GM12878 (cell line): ENCODE measurements at places on chromosomes 2 and 18. TPM values are rescaled to one million over a fixed set of nuclear protein-coding genes. Genes with fewer than 3 reads are reported as not detected.

GRCh38 chr18:12295389-12296086, 12.5 kb upstream of the TUBB6 start:
- DNase-seq, result no peak

Gene UGT1A5
- polyA plus RNA-seq, result not detected in 2 replicates

Gene TLX2
- polyA plus RNA-seq, result 3.2 and 3.6 TPM in 2 replicates

Gene ITGB6
- not detected in 2 replicates for polyA plus RNA-seq

DNA sequence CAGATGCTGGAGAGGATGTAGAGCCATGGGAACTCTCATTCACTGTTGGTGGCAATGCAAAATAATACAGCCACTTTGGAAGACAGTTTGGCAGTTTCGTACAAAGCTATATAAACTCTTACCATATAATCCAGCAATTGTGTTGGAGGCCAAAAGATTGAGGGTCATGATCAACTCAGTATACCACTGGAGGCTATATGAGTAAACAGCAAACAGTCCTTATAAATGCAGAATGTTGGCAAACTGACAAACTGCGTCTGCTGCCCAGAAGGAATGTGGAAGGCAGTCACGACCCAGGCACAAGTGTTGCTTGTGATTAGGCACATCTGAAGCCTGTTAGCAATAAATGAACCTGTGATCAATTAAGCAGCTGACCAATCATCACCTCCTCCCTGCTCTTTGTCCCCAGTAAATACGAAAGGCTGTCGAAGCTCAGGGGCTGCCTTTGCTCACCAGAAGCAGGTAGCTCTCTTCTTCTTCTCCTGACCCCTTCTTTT, 98.1 kb upstream of the SPOPL start:
- DNase-seq, result no peak

Gene MC4R
- not detected in 2 replicates for polyA plus RNA-seq

DNA sequence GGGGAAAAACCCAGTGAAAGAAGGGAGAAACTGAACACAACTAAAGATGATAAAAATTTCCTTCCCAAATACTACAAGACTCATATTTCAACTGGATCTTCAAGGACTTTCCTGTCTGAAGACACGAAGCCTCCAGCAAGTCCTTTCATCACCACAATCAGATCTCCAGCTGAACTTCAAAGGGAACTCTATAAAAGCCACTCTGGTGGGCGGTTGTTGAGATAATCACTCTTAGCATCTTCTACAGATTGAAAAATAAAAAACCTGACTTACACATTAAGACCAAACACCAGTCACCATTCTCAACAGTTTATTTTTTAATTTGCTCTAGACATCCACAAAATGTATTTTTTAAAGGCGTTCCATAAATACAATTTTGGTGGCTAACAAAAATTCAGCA, 4.4 kb downstream of the REV1 start:
- DNase-seq, result no peak

DNA sequence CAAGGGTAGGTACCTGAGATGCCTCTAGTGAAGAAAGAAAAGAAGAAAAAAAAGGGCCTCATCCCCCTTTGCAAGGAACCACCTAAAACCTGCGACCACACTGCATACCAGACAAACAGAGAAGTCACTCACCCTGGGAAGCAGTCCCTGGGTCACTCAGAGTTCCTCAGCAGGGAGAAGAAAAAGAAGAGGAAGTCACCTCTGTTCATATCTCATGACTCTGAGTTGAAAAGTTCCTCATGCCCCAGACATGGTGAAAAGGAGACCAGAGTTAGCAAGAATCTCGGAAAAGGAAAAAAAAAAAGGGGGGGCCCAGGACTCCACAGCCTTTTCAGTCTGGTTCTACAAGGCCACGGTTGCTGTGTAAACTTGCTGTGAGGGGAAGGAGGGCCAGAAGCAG, 478.4 kb upstream of the NRXN1 start:
- no peak for DNase-seq

DNA sequence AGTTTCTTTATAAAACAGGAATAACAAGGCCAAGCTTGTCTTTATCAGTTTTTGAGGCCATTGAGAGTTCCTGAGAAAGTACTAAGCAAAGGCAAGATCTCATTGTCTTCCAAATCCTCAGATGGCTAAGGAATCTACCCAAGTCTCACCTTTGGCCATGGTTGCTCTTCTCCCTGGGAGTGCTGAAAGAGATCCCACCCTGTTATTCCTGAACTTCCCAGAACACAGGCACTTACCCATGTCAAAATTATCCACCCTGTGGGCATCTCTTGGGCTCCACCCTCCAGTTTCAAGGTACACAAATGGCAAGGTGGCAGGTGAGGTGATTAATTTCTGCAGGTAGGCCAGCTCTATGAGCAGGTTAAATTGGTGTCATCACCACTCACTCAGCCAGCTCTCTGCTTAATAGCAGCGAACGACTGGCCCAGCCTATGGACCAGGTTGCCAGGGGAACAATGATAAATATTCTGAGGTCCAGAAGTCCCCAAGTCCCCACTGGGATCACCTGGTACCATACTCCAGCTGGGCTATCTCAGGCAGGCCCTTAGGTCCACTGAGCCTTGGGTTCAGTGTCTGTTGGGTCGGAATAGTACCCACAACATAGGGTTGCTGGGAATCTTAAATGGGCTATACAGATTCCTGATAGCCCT, 2.3 kb upstream of the SPRED2 start:
- DNase-seq, result no peak

Gene DAW1
- polyA plus RNA-seq, result not detected in 2 replicates

Gene TMEM18
- 23.9 and 27.0 TPM in 2 replicates for polyA plus RNA-seq

GRCh38 chr2:174635015-174635593, 37.5 kb upstream of the WIPF1 start:
- no peak for DNase-seq

GRCh38 chr2:238864207-238865014, 16.5 kb downstream of the TWIST2 start:
- no peak for DNase-seq

Gene VWC2L
- not detected in 2 replicates for polyA plus RNA-seq

Gene FAM124B
- not detected in 2 replicates for polyA plus RNA-seq

- no peak for DNase-seq
Observed at GRCh38 chr2:25825238-25825637, 53.0 kb downstream of the ASXL2 start.

- no peak for DNase-seq
Observed at GRCh38 chr2:185475914-185476313, 262.7 kb upstream of the FSIP2 start.

- no peak for DNase-seq
Observed at GRCh38 chr2:173355866-173356508, 1.3 kb downstream of the CDCA7 start.

DNA sequence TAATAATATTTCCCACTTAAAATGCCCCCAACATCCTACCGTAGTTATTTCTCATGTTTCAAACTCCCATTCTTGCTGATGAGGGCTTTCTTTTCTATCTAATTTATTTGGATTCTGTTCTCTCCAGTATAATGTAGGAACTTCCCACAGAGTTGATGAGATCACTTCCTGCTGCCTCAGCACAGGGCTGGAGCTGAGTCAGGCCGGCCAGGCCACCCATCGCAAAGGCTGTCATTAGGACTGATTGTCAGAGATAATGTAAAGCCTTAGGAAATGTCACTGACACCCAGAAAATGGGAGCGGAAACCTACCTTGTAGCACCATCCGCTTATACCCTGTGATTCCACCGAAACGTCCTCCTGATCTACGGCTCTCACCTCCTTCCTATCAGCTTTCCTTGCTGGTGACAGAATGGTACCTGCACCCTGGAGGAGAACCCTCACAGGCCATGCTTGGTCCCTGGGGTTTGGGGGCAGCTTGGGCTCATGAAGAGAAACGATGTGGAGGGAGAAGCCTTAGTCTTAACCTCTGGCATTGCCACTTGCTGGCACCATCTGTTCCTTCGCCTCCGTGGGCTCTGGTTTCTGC, 672.8 kb upstream of the ID2 start:
- no peak for DNase-seq

DNA sequence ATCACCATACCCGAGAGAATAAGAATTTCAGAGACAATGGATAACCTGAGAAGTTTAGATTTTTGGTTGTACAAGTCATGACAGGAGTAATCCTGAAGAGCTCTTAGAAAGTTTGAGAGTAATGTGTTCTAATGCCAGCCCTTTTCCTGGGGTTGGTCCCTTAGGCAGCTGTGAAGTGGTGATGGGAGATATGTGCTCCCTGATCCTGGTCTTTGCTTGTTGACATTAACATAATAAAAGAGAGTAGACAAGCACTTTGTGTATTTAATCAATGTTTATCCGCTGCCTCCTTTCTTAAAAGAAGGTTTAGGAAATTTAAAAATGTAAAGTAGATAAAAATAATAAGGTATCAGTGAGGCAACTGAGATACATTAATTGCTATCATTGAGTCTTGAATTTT, 13.8 kb upstream of the DSC3 start:
- DNase-seq, result no peak

Gene C2orf15
- 2.2 and 3.4 TPM in 2 replicates for polyA plus RNA-seq

DNA sequence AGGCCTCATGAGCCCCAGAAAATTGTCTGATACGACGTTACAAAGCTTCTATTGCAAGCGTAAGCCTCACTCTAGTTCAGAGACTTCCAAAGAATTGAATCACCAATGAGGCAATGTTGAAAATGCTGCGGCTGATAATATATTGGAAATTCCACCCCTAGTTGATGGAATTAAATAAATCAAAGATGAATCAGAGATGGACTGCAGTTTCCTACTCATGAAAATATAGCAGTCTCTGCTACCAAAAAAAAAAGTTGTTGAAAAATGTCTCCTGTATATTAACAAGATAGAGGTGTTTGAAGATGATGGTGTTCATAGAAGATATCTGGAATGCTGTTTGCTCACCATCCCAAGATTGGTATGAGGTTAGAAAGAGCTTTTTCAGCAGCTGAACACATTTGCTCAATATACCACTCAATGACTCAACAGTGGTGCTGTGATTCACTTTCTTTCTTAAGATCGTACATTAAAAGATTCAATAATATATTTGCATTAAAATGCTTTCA, 99.8 kb upstream of the ARHGAP28 start:
- no peak for DNase-seq
